ENCODE measurements at places on chromosomes 5 and 9. TPM values are rescaled to one million over a fixed set of nuclear protein-coding genes. Genes with fewer than 3 reads are reported as not detected.

Gene PCDHGB6
- 4.9 TPM for total RNA-seq

- peak; percentile 81 for DNase-seq
Observed at GRCh38 chr5:56908942-56909293, 478 bp upstream of the SETD9 start.

DNA sequence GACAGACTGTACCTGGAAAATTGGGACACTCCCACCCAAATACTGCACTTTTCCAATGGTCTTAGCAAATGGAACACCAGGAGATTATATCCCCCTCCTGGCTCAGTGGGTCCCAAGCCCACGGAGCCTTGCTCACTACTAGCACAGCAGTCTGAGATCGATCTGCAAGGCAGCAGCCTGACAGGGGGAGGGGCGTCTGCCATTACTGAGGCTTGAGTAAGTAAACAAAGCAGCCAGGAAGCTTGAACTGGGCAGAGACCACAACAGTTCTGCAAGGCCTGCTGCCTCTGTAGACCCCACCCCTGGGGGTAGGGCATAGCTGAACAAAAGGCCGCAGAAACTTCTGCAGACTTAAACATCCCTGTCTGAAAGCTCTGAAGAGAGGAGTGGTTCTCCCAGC lies 260.0 kb upstream of the ST8SIA4 start:
- no peak for DNase-seq

DNA sequence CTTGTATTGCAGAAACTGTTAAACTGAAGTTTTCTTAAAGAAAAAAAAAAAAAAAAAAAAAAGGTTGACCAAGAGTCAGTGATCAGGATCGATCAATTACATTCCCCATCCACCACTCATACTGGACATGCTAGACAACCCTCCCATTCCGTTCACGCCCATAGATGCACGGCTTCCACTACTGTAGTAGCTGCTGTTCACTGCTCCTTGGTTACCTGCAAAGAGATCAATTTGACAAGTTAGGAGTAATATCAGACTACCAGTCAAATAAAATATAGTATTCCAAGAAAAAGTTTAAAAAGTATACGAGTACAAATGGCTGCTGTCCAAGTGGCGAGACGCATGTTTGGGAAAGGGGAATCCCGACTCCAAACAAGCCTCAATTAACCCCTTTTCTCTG lies 8.7 kb downstream of the HNRNPH1 start:
- DNase-seq: no peak

Gene CAMK4
- total RNA-seq: 0.63 TPM

DNA sequence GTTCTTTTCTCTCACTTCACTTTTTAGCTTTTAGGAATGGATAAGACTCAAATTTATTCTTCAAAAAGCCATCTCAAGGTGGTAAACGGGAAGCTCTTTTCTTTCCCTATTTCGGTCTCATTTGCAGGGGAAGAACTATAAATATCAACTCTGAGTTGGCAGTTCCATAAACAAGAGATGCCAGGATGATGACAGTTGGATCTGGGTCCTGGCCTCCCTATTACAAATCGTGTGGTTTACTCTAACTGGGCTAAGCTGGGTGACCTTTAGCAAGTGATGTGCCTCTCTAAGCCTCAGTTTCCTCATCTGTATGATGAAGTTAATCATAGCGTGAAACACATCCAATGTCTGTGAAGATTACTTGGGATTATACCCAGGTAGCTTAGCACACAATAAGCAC lies 44.2 kb downstream of the TLE4 start:
- DNase-seq: no peak

DNA sequence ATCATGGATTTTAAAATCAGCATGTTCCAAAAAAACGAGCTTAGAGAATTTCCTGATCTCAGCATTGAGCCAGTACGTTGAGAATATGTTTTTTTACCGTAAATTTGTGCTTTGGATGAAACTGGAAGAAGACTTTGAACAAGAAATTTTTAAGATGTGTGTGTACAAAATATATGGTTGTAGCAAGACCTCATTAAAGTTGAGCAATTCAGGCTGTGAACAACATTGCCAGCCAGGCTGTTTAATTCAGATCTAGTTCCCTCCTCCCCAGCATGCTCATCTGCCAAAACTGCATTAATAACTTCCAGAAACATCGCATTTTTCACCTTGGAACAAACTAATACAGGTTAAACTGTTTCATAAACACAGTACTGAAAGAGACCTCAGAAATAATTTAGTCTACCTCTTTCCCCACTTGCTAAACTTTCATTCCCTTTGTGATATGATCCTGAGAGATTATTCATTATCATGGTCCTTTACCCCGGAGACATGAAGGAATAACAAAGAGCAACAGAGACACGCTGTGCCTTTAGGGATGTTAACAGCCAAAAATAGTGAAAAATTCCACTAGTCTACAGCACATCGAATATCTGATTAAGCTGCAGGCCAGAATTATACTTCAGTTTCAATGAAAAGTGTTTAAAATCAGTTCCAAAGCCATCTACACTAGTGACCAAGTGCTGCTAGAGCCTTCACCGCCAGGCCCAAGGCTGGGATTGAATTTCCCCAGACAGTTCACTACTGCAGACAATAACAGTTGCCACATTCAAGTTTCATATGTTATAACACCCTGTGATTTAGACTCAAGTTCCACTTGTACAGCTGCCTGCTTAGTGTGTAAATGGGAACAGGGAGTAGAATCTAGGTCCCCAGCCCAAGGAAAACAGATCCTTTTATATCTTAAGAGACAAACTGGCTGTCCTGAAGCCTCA lies 89.6 kb downstream of the EFNA5 start:
- DNase-seq: no peak

Gene GABBR2
- 0.41 TPM for total RNA-seq

- no peak for DNase-seq
Observed at GRCh38 chr9:133700819-133701320, 37.3 kb downstream of the SARDH start.

GRCh38 chr9:85024374-85024773 lies 354.8 kb downstream of the NTRK2 start:
- no peak for DNase-seq

DNA sequence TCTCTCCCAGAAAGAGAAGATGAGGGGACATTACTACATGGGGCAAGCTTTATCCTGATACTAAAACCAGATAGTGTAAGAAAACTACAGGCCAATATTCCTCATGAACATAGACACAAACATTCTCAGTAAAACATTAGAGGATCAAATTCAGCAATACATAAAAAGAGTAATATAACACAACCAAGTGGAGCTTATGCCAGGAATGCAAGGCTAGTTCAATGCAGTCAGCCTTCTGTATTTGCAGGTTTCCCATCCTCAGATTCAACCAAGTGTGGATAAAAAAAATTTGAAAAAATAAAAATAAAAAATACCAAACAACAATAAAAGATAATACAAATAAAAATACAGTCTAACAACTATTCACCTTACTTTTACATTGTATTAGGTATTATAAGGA lies 31.3 kb downstream of the CCDC69 start:
- DNase-seq: no peak

Gene SLC36A2
- not detected for total RNA-seq

DNA sequence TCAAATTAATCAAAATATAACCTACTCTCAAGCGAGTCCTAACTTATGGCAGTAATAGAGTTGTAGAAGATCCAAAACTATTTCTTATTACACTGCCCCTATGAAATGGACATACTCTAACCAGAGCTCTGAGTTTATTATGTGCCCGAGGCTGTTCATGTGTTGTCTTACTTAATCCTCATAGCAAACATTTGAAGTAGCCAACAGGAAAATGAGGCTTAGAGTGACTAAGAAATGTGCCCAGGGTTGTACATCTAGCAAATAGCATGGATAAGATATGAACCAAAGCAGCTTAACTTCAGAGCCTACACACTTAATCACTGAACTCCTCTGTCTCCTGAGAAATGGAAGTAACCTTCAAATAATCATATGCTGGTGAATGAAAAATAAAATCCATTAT lies 1551.7 kb downstream of the MAT2B start:
- no peak for DNase-seq

GRCh38 chr9:93119953-93120845 lies 13.9 kb downstream of the NINJ1 start:
- DNase-seq: peak; percentile 95

Data from left cardiac atrium (tissue), 4 donors.